SJCRH30 (cell line): ENCODE measurements at places on chromosomes 13 and 19.
A peak's percentile ranks its signal among the peaks of the same experiment; 100 is the strongest.

- H3K36me3 ChIP-seq, result no peaks in the 10 kb centered on the region
- DNase-seq, result peak; percentile 81
- peaks cover 22% of the 10 kb centered on the region for H3K4me1 ChIP-seq
- H3K27me3 ChIP-seq, result no peaks in the 10 kb centered on the region
- H3K27ac ChIP-seq, result peak overlapping the region; percentile 89
- peak overlapping the region; percentile 43 for H3K4me3 ChIP-seq
Measured at GRCh38 chr13:80235166-80235966, 105.6 kb downstream of the SPRY2 start.

GRCh38 chr13:88369866-88370265 lies 698.7 kb downstream of the SLITRK5 start:
- no peaks in the 10 kb centered on the region for H3K4me1 ChIP-seq
- no peak for DNase-seq
- no peak overlapping the region for H3K4me3 ChIP-seq
- no peak overlapping the region for H3K27ac ChIP-seq
- no peaks in the 10 kb centered on the region for H3K36me3 ChIP-seq

- no peaks in the 10 kb centered on the region for H3K27me3 ChIP-seq
- H3K27ac ChIP-seq, result no peak overlapping the region
- no peaks in the 10 kb centered on the region for H3K36me3 ChIP-seq
- no peak for DNase-seq
- H3K4me3 ChIP-seq, result no peak overlapping the region
- H3K4me1 ChIP-seq, result no peaks in the 10 kb centered on the region
Measured at GRCh38 chr13:41995946-41996345, 35.0 kb upstream of the VWA8 start.

GRCh38 chr13:23621316-23621645 lies 51.1 kb downstream of the TNFRSF19 start:
- no peaks in the 10 kb centered on the region for H3K27me3 ChIP-seq
- no peaks in the 10 kb centered on the region for H3K36me3 ChIP-seq
- peaks cover 38% of the 10 kb centered on the region for H3K4me1 ChIP-seq
- no peak overlapping the region for H3K4me3 ChIP-seq

DNA sequence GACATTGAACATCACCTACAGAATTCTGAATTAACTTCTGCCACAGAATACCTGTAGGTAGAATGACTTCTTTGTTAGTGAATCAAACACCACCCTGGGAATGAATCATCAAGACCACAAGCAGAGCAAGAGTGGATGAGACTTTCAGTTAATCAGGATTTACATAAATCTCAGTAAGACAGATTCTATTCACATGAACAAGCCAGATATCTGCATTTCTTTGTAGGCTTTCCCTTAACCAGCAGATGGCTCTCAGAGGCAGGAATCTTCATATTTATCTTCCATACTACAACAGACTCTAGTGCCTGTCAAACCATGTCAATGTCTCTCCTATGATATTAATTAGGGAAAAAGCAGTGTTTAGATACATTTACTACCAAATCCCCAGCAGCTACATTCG lies 412.1 kb downstream of the KLF12 start:
- H3K4me1 ChIP-seq, result peaks cover 14% of the 10 kb centered on the region
- no peak overlapping the region for H3K4me3 ChIP-seq
- no peaks in the 10 kb centered on the region for H3K27me3 ChIP-seq
- no peaks in the 10 kb centered on the region for H3K36me3 ChIP-seq
